AG08396 (cell line): ENCODE measurements at places on chromosomes 3 and 15.
A peak's percentile ranks its signal among the peaks of the same experiment; 100 is the strongest.

DNA sequence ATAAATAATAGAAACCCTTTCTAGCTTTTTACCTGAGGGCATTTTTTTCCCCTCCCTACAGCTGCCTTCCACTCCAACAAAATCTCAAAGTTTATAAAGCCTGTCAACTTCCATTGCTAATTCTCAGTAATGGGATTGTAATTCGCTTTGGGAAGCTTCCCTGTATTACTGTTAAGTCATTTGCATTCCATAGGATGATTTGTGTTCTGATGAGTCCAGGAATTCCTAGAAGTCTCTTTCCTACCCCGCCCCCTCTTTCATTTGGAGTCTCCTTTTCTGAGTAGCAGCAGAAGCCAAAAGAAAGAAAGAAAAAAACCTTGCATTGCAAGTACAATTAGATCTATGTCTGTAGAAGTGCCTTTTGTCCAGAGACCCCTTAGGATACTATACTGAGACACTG lies 1033.3 kb downstream of the IGSF11 start:
- no peak for DNase-seq

DNA sequence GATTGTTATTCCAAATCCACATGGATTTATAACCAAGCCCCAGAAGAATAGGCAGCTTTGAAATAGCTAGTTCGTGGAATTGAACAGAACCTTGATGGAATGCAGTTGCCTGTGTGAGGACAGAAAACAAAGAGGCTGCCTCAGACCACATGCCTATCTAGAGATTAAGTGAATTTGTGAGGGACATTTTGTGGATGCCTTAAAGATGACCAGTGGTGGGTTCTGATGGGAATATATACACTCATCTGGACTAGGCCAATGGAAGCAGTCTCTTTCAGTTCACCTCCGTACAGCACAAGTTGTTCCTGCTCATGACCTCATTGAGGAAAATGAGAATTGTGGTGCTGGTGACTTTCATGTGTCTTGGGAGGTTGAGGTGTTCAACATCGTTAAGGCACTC lies 63.2 kb upstream of the PYDC2 start:
- no peak for DNase-seq

GRCh38 chr3:121735047-121735696 lies 14.4 kb downstream of the GOLGB1 start:
- no peak for DNase-seq

- no peak for DNase-seq
These were observed 8.8 kb downstream of the RBP1 start for GRCh38 chr3:139530717-139531116.

DNA sequence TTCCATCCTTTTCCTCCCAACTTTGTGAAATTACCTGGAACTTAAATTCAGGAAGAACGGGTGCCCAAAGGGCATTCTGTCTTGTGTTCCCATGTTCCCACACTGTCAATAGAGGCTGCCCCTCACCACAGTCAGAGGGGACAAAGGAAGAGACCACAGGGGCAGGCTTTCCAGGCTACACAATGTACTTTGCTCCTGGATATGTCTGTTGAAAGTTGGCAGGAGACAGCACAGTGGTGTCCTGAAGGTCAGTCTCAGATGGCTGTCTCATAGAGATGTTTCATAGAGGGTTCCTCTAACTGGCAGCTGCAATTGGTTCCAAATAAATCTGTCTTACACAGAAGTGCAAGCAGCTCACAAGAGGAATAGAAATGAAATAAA lies 107.8 kb upstream of the TGFBR2 start:
- no peak for DNase-seq

DNA sequence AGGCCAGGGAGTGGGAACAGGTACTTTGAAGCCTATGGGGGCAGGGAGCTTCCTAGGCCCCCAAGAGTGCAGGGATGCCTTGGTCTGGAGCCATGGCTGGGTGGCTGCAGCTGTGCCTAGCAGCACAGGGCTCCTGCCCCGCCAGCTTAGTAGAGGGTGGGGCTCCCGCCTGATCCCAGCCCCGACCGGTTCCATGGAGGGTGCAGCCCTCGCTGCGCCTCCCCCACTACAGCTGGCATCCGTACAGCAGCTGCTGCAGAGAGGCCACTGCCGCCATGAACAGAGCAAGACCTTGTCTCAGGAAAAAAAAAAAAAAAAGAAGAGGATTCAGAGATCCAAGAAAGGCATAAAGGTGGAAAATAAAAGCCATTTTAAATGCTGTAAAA lies 277.2 kb downstream of the UBE2E2 start:
- no peak for DNase-seq

- no peak for DNase-seq
These were observed 15.7 kb upstream of the PPARG start for GRCh38 chr3:12273045-12273695.

DNA sequence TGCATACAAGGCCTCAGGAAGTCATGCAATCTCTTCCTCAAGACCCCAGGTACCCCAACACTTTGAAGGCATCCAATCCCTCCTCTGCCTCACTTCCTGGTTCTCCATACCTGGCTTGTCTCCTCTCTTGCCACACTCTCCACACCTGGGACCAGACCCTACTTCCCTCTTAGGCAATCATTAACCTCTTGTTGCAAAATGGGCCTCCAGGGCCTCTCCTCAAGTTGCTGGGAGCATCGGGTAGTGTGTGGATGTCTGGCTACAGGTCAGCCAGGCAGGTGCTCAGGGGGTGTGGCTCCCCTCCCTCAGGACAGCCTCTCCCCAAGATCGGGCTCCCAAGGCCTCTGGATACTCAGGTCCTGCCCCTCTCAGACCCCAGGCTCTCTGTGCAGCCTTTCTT lies 8.6 kb downstream of the PLA2G4E start:
- DNase-seq: no peak

- DNase-seq: no peak
These were observed 218.7 kb downstream of the FEZF2 start for GRCh38 chr3:62154457-62155148.

- no peak for DNase-seq
These were observed 47.7 kb downstream of the MGLL start for GRCh38 chr3:127774647-127775046.

DNA sequence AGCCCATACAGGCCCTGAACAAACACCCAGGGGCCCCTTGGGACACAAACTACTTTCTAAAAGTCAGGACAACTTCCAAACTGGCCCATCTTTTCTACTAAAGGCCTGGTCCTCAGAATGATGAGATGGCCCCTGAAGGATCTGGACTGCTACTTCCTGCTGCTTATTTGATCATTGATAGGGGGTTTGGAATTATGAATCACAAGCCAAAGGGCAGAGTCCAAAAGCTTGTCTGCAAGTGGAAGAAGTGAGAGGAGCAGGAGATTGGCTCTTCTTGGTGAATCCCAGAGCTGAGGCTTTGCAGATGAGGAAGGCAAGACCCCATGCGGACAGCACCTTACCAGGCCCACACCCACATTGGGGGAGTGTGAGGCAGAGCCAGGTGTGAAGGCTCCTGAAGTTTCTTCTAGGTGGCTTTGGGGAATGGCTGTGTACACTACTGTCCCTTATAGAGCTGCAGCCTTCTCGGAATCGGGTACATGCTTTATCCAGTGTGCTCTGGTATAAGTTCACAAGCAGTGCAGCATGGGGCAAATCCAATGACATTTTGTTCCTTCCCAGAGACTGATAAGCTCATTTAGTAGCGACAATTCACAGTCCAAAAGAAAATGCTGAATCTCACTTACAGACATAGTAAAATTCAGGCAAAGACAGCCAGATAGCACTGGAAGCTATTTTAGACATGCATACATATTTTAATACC lies 133.1 kb downstream of the RORA start:
- DNase-seq: no peak

GRCh38 chr3:146655333-146655996 lies 50.3 kb upstream of the PLSCR5 start:
- DNase-seq: no peak

DNA sequence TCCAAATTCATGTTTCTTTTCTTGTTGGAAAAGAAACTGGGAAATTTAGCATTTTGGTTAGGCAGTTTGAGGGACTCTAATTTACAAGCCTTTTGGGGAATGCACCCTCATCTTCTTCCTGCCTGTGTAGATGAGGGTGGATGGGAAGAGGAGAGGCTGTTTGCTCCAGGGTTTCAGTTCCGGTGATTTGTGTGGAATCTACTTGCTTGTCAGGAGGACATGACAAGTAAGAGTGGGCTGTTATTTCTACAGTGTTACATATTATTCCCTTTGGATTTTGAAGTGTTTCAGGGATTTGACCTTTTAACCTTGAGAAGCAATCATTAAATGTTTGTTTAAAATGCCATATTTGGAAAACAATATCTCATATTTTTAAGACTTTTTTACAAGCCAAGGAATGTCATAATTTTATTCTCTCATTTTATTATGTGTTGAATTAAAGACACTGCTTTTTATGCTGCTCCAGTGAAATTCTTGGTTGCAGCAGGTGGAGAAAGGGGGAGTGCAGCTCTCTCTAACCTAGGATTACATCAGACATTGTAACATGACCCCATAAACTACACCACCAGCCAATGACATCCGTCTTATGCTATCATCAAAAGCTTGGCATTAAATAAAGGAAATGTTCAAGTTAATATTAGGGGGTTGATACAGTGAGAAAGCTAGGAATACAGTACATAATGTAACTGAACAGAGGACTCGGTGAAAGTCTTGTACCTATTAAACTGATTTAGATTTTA lies 30.2 kb downstream of the PLAAT1 start:
- no peak for DNase-seq

DNA sequence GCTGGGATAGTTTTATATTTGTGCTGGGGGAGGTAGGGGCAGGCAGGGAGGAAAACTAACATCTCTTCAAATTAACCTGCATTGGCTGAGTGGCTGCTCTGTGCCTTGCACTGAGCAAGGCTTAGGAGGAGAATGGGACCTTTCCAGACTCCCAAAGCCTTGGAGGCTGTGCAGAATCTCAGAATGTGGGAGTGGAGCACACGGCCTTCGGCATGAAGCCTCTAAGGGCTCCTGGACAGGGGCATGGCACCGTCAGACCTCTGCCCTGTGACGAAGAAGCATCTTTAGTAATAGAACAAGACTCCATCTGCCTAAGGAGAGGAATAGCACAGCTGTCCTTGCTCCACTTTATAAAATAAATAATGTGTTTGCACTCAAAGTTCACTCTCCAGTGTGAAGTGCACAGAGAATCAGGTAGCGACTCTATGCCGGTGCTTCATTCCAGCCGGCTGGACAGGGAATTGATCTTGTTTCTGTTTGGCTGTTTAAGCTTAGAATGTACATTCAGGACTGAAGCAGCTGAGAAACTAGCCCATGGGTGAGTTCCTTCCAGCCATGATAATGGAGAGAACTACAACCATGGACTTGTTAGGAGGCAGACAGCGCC lies 228.5 kb upstream of the ADAMTS9 start:
- DNase-seq: no peak

GRCh38 chr3:81581966-81582599 lies 179.4 kb downstream of the GBE1 start:
- DNase-seq: peak; percentile 10

DNA sequence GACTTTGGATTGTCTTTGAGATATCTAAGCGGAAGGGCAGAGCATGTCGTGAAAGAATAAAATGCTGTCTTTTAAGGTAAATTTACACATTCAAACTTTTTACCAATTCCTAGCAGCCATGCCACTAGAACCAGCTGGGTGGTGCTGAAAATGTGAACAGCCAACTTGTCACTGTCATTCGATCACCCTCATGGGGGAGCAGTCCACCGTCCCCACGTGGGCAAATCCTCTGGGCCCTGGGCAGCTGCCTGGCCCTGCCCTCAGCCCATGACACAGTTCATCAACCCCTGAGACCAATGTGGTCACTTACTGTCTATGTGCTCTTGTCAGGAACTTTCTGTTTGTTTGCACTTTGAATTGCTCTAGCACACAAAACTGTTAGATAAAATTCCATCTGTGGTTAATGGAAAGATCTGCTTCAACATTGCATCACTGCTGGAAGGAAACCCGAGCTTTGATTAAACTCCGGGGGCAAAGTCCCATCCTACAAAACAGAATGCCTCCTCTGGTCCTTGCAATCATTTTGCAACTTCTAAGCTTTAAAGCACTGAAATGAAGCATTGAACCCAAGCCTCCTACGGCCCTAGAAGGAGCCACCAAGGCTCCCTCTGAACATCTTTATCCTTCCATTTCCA lies 50.1 kb downstream of the PCSK6 start:
- peak; percentile 34 for DNase-seq

GRCh38 chr3:192887047-192887446 lies 30.6 kb downstream of the MB21D2 start:
- no peak for DNase-seq

DNA sequence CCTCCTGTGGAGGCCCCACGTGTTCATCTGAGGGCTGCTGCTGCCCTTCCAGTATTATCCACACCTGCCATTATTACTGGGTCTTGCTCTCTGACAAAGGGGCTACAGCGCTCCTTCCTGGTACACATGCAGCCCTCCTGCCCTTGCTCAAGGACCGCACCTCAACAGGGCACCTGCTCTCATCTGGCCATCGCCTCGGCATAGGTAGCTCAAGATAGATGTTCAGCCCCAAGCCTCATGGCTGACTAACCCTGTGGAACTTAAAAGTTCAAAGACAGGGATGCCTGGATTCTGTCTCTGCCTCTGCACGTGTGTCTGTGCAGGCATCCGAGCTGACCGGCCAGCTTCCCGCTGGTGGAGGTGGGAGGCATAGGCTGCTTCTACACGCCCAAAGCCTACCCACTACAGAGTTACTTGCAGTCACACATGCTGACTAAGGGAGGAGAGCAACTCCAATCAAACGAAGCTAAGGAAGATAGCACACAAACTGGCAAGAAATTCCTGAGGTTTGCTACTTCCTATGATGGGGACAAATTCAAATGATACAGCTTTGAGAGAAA lies 152.5 kb upstream of the ATP10A start:
- no peak for DNase-seq

GRCh38 chr3:36678216-36679013 lies 85.9 kb downstream of the DCLK3 start:
- DNase-seq: no peak

GRCh38 chr3:187986514-187986934 lies 167.4 kb upstream of the LPP start:
- peak; percentile 69 for DNase-seq

DNA sequence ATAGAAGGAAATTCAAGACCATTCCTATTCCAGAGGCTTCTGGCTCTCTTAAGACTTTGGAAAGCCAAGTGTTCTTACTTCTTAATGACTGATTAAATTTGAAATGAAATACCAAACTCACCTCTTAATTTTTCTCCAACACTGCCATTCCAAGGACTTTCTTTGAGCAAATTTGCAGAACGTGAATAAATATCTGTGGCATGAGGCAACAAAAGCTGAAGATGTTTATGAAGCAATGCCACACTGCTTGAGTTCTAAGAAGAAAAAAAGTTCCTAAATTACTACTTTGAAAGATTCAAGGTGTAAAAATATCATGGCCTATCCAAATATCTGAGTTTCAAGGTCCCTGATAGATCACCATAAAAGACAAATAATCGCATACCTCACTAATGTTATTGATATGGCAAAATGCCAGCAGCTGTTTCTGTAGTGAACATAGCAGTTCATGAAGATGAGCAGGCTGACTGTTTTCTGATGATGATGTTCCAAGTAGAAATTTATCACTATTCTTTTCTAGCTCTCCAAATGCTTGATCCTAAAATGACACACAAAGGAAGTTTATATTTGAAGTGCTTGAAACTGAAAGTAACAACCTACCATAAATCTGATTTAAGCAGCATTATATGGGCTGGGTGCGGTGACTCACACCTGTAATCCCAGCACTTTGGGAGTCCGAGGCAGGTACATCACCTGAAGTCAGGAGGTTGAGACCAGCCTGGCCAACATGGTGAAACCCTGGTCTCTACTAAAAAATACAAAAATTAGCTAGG lies 104.4 kb downstream of the HERC1 start:
- DNase-seq: no peak
